Stimulated activated naive CD8-positive, alpha-beta T cell treated with anti-CD3 and anti-CD28 coated beads, Interleukin-15, Interleukin-2, amounts not matched to agents 100 U/mL and 50 U/mL, for 24 hours (primary cell): ENCODE measurements at places on chromosomes 13 and 19.

GRCh38 chr13:67574320-67575233 lies 344.4 kb upstream of the PCDH9 start:
- DNase-seq: no peak

DNA sequence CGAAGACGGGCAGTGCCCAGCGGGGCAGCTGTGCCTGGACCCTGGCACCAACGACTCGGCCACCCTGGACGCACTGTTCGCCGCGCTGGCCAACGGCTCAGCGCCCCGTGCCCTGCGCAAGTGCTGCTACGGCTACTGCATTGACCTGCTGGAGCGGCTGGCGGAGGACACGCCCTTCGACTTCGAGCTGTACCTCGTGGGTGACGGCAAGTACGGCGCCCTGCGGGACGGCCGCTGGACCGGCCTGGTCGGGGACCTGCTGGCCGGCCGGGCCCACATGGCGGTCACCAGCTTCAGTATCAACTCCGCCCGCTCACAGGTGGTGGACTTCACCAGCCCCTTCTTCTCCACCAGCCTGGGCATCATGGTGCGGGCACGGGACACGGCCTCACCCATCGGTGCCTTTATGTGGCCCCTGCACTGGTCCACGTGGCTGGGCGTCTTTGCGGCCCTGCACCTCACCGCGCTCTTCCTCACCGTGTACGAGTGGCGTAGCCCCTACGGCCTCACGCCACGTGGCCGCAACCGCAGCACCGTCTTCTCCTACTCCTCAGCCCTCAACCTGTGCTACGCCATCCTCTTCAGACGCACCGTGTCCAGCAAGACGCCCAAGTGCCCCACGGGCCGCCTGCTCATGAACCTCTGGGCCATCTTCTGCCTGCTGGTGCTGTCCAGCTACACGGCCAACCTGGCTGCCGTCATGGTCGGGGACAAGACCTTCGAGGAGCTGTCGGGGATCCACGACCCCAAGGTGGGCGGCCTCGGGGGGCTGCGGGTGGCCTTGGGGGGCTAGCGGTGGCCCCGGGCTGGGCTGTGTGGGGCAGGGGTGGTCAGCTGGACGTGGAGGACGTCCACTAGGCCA lies 4.8 kb downstream of the GRIN3B start:
- DNase-seq: no peak

GRCh38 chr13:33799950-33800592 lies 17.9 kb upstream of the RFC3 start:
- no peak for DNase-seq

- no peak for DNase-seq
These were observed 21.2 kb downstream of the ZNF233 start for GRCh38 chr19:44280916-44281315.

DNA sequence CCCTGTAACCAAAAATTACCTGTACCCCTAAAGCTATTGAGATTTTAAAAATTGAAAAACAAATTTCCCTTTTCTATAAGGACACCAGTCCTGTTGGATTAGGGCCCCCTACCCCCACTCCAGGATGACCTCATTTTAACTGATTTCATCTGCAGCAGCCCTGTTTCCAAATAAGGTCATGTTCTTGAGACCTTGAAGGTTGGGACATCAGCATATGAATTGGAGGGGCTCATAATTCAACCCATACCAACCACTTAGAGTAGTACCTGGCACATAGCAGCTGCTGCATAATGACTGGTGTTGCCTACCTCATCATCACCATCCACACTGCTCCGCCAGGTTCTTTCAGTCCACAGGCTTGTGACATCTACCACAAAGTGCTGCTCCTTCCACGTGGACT lies 17.6 kb downstream of the ZNF71 start:
- DNase-seq: no peak

DNA sequence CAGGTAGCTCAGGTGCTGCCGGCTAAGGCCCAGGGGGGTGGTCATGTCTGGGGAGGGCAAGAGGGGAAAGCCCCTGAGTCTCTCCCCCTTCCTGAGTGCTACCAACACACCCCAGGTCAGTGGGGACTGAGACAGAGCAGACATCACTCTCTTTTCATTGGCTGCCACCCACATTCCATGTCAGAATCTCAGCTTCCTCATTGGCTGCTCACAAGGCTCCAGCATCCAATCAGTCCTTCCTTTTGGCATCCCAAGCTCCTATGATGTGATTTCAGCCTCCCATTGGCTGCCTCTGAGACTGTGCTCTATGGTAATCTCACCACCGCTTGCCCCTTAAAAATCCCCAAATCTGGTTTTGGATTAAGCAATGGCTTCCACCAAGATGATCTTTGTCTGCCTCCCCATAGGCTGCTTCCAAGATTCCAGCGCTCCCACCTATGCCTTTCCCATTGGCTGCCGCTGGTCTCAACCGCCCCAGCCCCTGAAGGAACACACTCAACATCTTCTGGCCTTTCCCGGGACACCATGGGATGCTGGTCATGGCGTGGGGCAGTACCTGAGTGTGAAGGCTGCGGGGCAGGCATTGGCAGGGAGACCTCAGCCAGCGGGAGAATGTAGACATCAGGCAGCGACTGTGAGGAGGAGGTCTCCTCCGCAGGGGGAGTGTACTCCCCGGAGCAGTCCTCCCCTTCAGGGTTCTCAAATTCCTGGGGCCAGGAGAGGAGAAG lies 2.0 kb downstream of the LMTK3 start:
- DNase-seq: no peak
